Cardiac fibroblast (primary cell): ENCODE measurements at places on chromosomes 5 and 9.

- DNase-seq = no peak
These were observed 38.6 kb downstream of the CAMK4 start for GRCh38 chr5:111262815-111263214.

DNA sequence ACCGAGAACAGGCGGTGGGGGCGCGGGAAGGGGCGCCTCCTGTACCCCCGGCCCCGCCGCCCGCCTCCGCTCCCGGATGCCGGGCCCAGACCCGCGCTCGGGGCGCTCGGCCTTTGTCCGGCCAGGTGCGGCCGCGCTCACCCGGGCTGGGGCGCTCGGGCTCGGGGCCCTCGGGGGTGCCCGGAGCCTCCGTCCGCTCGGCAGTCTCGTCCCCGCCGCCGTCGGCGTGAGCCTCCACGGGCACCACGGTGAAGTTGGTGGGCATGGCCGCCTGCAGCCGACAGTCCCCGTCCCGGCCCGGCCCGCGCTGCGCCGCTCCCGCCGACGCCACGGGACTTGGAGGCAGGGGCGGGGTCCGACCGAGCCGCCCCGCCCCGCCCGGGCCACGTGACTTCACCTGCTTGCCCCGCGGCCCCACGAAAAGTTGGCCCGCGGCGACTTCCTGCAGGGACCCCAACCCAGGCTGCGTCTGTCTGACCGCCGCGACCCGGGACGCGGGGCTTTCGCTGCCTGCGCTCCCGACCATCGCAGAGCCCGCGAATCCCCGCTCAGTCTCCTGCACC lies at the start of gene SLC12A7:
Gene SLC12A7 (minus strand): TSS at position 337 of the 563 bp plus-strand sequence. CDS start 72 bp downstream, at position 265.
- DNase-seq = peak; percentile 27

DNA sequence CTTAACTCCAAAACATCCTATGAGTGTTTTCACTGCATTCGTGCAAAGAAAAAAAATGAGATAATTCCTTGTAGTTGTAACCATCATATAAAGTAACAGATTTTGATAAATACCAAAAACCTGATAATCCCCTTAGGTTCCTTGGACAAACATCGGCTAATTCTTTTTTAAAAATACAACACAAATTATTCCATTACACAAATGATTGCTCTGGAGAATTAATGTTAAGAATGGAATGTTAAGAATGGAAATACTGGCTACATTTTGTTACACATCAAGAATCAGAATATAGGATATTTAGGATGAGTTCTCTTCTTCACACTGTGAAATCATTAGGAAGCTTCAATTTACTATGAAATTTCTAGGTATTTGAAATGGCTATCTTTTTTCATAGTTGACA lies 139.4 kb downstream of the LPAR1 start:
- DNase-seq = no peak

DNA sequence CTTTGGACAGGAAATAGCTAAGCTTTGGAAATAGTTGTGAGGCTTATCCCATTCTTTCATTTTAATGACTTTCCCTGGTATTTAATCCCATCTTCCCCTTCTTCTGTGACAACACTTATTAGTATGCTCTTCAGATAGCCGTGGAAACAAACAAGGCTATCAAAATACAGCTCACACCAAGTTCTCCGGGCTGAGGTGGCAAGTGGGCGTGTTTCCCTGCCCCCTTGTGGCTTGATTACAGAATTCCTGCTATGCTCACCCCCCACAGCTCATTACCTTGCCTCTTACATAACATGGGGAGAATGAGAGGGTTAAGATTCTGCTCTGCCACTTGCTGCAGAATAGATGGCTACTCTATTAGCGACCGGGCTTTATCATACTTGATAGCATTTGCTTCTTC lies 437.1 kb upstream of the TLE4 start:
- DNase-seq = peak; percentile 8

GRCh38 chr9:124210697-124211096 lies 47.1 kb upstream of the NEK6 start:
- peak; percentile 51 for DNase-seq

GRCh38 chr9:88875400-88876120 lies 115.7 kb upstream of the S1PR3 start:
- DNase-seq = no peak

DNA sequence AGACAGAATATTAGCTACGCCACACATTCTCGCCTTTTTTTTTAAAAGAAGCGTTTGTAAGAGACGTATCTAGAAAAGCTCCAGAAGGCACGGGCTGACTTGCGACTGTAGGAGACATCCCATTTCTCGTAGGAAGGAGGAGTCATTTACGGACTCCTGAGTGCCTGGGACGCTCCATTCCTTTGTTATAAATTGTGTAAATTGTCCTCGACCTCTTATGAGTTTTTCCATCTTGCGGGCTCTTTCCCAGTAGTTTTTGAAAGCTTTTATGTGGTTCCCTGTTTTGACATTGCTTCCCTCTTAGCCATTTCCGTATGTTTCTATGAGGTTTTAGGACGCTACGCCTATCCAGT lies 1.0 kb downstream of the RABL6 start:
- peak; percentile 56 for DNase-seq

DNA sequence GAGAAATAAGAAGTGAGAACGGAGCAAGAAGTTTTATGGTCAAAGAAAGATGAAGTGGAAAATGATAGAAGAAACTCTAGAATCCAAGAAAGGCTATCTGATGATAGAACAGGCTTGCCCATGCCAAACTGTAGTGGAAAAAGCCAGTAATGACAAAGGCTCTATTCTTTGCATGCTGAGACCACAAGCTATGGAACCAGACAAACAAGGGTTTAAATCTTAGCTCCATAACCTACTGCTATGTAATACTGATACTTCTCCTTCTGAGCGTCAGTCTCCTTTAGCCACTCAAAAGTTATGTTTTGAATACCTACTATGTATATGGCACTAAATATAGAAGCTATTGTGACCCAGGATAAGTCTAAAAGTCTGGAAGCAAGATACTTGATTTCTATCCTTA lies 51.2 kb upstream of the TRIM32 start:
- DNase-seq = no peak

DNA sequence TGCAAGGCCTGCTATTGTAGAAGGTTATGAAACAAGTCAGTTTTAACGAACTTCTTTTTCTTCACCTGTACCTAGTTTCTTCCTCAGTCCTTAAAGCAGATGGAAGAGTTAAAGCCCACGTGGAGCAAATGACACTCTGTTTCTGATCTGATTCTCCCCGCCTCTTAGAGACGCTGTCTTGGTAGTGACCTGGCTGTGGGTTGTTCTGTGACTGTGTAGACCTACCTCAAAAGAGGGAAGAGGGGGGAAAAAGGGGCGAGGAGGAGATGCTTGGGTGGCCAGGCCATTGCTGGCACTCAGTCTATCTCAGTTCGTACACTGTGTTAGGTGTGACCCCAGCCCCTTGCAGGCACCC lies 610 bp downstream of the GFRA3 start:
- no peak for DNase-seq

GRCh38 chr5:81629986-81630385 lies 120.9 kb downstream of the SSBP2 start:
- DNase-seq = no peak

DNA sequence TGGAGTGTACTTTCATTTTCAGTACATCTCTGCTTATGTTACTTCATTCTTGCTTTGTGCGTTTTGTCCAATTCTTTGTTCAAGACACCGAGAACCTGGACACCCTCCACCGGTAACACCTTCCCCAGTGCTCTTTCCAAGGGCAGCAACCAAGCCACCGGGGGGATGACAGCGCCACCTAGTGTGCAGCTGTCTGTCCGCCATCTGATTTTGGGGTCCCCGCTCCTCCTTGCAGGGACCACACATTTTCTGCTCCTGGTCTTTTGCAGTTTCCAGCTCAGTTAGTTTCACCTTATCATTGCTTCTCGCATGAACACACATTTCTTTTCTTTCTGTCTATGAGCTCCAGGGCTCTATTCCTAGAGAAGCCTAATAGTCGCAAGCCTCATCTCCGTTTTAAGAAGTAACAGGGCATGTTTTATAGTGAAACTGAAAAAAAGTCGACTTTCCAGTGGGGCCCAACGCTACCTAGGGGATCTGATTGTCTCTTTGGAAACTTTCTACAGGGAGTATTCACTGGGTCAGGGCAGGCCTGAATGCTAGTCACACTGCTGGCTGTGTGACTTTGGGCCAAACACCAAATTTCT lies 152.1 kb downstream of the FSTL4 start:
- peak; percentile 10 for DNase-seq

GRCh38 chr9:121360601-121361374 lies 9.3 kb downstream of the STOM start:
- DNase-seq = peak; percentile 89

DNA sequence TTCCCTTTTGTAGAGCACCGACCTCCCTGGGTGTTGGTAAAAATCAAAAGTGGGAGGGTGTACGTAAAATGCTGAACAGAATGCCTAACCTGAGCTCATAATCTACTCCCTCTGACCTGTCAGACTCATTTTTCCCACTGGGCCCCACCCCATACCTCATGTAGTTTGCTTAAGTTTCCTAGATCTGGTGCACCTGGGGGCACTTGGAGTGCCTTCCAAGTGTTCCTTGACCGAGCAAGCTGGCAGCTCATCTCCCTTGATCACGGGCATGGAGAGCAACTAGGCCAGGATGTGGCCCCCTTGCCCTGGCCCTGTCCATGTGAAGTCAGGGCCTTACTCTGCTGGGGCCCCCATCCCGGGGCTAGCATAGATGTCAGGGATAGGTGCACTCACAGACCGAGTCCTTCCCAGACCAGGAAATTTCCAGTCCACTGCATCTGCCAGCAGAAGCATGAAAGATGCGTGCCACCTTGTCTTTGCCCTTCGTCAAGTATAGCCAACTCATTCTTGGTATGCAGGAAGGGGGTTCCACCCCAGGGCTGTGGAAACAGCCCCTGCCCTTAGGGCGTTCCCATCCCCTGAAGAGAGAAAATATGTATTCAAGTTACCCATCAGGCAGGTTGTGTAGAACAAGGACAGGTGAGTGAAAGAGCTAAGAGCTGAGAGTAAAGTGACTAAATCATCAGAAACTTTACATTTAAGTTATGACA lies 41.9 kb downstream of the SLC22A5 start:
- no peak for DNase-seq

DNA sequence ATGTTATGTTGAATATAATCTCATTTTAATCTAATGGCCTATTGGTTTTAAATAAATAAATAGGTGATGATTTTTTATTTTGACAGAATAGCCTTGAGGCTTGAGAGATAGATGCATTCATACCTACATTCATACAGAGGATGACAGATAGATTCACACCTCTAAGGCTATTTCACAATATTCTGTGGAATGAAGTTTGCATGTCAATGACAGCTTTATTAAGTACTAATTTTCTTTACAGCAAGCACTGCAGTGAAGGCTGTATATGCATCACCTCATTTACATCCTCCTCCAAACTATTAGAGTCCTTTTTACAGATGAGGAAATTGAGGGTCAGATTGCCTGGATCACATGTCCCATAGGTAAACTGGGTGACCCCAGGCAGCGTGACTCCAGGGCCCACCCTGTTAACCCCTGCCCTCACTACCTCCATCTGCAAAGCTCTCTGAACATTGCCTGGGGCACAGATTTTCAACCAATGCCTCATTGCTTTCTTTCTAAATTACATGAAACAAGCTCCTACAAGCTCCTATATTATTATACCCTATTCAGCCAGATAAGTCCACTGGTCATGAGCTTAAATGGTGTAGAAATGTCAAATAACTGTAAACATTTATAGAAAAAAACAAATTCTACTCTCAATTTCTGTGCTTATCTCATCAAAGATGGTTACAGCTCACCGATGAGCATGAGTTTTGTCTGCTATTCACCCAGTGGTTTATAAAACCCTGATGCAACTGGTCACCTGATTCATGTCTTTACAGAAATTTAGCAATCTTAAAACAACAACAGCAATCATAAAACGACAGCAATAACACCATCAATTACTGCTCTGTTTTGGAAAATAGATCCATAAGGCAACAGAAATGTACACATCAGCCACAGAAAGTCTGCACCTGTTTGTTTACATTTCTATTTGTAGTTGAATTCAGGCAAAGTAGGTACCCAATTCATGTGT lies 338.0 kb downstream of the NSG2 start:
- no peak for DNase-seq

DNA sequence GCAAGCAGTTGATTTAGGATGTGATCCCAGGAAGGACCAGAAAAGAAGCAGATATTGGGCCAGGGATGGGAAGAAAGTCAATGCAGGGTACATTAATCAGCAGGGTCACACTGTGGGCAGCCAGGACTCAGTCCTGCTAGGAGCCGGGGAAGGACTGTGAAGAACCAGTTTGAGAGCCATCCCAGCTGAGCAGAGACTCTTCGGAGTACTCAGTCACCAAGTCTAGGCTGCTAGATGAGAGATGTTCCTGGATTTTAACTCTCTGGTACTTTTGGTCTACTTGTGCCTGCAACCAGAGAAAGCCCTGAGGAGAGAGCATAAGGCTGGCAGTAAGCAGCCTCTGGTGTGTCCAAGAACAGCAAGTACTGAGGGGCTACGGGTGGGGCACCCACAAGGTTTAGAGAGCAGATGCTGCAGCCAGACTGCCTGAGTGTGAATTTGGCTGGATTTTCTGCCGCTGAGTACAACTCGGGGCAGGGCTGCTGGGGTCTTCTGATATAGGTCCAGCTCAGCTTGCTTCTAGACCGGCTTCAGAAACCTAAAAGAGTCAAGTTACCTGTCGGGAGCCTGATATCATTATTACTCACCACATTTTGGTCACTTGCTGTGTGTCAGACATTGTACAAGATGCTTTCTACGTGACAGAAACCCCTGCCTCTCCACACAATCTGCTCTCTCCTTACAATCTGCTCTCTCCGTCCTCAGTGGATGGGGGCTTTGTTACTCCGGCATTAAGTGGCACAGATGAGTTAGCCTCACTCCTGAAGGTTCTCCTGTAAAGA lies 250.2 kb upstream of the GAS1 start:
- DNase-seq = no peak

GRCh38 chr9:120443489-120443888 lies 136.5 kb downstream of the CDK5RAP2 start:
- DNase-seq = peak; percentile 75

DNA sequence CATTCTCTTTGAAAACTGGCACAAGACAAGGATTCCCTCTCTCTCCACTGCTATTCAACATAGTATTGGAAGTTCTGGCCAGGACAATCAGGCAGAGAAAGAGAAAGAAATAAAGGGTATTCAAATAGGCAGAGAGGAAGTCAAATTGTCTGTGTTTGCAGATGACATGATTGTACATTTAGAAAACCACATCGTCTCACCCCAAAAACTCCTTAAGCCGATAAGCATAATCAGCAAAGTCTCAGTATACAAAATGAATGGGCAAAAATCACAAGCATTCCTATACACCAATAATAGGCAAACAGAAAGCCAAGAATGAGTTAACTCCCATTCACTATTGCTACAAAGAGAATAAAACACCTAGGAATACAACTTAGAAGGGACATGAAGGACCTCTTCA lies 21.0 kb upstream of the EPB41L4A start:
- DNase-seq = no peak

DNA sequence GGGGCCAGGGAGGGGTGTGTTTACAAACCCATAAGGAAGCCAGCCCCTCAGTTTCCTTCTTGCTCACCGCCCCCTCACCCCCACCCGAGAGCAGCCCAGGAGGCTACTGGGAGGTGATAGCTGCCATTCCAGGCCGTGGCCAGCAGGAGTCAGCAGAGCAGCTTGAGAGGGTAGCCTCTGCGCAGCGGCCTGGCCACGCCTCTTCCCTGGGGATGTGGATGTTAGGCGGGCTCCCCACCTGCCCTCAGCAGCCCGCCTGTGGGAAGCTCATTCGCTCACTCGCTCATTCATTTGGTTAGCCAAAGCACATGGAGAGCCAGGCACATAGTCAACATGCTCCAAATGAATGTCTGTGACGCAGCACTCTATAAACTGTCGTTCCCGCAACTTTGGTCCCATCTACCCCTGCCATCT lies 6.1 kb upstream of the DPM2 start:
- DNase-seq = peak; percentile 81
